Activated CD4-positive, CD25-positive, alpha-beta regulatory T cell (primary cell): ENCODE measurements at places on chromosomes 7 and 10.

- no peak for DNase-seq
These were observed 98.8 kb downstream of the INPP5A start for GRCh38 chr10:132636358-132636757.

DNA sequence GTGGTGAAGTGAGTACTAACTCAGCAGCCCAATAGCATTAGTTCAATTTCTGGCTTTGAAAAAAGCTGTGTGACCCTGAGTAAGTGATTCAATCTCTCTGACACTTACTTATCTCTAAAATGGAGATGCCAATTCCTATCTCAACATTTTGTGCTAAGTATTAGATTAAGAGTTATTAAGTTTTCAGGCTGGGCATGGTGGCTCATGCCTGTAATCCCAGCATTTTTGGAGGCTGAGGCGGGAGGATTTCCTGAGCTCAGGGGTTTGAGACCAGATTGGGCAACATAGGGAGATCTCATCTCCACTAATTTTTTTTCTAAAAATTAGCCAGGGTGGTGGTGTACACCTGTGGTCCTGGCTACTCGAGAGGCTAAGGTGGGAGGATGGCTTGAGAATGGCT, 109.5 kb downstream of the PRTFDC1 start:
- no peak for DNase-seq

DNA sequence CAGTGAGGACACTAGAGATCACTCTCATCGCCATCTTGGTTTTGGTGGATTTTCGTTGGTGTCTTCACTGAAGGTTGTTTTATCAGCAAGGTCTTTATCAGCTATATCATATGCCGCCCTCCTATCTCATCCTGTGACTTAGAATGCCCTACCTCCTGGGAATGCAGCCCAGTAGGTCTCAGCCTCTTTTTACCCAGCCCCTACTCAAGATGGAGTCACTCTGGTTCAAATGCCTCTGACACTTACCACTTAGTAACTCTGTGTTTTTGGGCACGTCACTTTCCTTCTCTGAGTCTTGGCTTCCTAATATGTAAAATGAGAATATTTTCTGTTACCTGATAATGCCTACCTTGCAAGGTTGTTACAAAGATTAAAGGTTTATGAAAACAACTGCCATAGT, 37.7 kb downstream of the AGK start:
- no peak for DNase-seq

- no peak for DNase-seq
These were observed 99.4 kb upstream of the TMEM106B start for GRCh38 chr7:12111422-12112405.

DNA sequence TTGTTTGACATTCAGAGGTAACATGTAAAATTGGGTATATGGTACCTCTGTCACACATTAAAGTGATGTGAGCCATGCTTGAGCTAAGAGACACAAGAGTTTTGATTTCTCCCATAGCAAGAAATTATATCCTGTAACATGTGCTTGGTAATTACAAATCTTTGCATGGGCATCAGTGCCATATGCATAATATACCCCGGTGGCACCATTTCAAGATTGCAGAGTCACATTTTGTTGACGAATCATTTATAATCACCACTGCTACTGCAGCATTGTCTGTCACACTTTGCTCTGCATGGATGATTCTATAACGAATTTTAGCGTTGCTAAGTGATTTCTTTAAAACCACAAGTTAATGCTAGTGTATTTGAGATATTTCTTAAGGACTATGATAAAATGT, 443.7 kb upstream of the LRRN3 start:
- no peak for DNase-seq

DNA sequence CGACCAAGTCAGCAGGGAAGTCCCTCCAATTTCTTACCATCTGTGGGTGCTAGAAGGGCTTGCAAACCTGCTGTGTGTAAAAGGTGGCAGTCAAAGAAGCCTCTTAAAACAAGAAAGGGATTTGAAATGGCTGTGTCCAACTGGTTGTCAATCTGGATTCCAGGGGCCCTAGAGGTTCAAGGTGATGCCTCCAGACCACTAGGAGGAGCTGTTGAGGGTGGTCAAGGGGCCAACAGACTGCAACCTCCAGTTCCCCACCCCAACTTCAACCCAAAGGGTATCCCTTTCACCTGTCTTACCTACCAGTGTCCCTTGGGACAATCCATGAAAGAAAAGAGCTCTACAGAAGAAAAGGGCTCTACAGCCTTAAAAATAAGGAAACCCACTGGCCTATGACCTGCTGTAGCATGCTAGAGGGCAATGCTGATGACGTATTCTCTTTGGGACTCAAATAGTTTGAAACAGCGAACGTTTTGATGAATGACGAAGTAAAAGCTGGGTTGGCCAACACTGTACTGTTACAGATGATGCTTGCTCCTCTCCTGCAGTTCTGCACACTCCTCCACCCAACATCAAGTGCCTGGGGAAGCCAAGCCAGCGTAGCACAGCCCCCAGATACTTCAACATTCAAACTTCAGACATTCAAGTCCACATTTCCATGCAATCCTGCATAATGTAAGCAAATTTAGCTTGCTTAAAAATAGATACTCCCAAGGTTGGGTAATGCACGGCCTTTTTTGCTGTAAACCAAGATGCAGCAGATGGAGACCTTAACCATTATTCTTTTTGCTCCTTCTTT, 45.9 kb upstream of the WDR11 start:
- DNase-seq = no peak

DNA sequence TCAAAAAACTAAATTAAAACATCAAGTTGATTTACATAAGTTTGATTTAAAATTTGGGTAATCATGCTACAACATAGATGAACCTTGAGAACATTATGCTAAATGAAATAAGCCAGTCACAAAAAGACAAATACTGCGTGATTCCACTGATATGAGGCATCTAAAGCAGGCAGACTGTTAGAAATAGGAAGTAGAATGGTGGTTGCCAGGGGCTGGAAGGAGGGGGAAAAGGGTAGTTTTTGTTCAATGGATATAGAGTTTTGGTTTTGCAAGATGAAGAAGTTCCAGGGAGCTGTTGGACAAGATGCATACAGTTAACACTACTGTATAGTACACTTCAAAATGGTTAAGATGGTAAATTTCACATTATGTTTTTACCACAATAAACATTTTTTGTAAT, 45.0 kb upstream of the IFRD1 start:
- DNase-seq = no peak

DNA sequence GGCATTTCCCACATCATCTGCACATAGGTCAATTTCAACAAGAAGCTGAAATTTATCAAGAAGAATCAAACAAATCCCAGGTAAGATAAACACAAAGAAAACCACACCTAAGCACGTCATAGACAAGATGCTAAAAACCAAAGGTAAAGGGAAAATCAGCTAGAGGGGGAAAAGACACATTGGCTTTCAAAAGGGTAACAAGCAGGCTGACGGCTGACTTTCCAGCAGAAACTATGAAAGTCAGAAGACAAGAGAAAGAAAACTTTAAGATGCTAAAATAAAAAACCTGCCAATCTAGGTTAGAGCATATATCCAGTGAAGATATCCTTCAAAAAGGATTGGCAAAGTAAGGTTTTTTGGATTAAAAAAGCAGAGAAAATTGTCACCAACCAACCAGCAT, 59.9 kb upstream of the RHEB start:
- no peak for DNase-seq

- DNase-seq = no peak
These were observed 171.3 kb downstream of the MAGI2 start for GRCh38 chr7:79282070-79282694.

GRCh38 chr7:126760914-126761577, 491.7 kb downstream of the GRM8 start:
- no peak for DNase-seq

GRCh38 chr7:69700331-69700730, 102.1 kb downstream of the AUTS2 start:
- DNase-seq = no peak

GRCh38 chr7:43314379-43315158, 202.1 kb downstream of the HECW1 start:
- DNase-seq = no peak

DNA sequence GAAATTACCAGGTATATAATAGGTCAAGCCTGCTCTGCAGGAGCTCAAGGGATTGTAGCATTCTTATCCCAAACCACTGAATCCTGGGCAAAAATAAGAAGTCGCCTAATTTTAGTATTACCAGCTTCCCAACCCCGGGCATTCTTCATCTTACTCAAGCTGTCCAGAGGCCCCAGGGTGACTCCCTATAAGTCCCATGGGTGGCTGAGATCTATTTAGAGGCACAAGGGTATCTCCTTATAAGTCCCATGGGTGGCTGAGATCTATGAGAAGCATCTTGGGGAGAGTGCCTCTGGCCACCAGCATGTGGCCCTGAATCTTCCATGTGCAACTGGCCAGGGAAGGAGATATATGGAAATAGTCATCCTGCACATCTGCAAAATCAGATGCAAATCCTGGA, 38.9 kb downstream of the PRSS2 start:
- no peak for DNase-seq

DNA sequence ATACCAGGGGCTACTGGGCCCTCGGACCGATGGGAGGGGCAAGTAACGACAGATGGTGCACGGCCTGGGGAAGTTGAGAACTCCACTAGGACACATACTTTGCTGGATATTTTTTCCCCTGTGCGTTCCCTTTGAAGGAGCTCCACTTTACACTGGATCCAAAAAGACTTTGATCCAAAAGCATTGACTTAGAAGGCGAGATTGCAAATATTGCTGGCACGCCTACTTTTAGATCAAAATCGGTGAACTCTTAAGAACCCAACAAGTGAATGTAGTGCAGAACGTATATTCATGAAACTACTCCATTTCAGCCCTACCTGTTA, 436 bp upstream of the SLC25A13 start:
- no peak for DNase-seq

DNA sequence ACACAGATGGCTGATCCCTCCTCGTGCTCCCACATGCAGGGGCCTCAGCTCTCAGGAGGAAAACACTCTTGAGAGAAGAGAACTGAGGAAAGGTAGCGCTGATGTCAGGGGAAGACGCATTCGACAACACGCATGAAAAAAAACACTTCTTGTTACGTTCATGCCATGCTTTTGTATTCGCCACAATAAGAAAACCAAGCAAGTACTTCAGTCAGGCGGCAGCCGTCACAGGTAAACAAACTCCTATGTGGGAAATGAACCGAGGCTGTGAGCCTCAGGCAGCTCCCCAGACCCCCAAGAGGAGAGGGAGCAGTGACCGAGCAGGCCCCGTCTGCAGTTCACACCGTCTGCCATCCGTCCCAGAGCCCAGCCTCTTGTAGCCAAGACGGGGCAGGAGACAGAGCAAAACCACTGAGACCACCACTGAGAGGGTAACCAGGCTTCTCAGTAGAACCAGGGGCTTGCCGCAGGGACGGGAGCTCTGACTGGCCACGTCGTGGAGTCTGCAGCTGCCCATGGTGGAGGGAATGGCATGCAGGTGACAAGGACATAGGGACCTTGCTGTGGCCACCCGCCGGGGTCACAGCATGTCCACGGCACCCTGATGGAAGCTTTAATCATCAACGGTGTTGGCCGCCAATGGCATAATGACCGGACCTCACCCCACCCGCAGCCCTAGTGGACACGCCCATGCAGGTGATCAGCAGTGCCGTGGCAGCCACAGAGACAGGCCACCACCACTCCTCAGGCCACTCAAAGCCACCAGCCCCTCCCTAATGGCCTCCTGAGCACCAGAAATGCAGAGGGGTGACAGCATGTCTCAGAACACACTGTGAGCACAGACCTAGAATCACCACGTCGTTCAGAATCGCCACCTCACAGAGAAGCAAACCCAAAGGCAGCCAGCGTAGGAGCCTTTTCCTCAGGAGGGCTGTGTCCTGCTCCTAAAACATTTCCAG, 304.3 kb downstream of the PTPRN2 start:
- DNase-seq = no peak

DNA sequence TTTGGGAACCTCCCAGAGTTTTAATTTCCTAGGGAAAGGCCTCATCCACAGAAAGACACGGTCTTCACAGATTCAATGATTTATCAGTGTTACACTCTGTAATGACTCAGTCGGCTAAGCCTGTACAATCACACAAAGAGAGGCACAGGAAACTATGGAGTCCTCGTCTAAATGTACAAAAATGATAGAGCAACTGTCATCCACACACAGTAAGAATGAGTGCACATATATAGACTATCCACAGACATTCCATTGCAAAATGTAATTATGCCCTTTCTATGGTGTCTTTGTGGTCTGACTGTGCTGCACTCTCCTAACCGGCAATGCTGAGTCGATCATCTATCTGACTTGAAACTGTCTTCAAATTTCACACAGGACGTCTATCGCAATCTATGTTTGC, 3.5 kb upstream of the NAMPT start:
- no peak for DNase-seq

- DNase-seq = no peak
These were observed 550.6 kb upstream of the SEMA3D start for GRCh38 chr7:85737426-85737825.

GRCh38 chr7:35508623-35509400, 186.1 kb downstream of the HERPUD2 start:
- no peak for DNase-seq

DNA sequence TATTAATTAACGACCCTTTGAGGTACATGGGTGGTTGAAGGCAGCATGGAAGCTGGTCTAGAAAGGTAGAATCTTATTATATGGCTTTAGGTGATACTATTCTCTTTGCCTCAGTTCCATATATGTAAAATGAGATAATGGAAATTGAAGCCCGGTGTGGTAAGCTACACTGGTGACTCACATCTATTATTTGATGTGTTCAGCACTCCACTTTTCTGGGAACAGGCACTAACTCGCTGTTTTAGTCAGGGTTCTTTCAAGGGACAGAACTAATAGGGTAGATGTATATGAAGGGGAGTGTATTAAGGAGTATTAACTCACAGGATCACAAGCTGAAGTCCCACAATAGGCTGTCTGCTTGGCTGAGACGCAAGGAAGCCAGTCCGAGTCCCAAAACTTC, 4.4 kb upstream of the TRUB1 start:
- no peak for DNase-seq

DNA sequence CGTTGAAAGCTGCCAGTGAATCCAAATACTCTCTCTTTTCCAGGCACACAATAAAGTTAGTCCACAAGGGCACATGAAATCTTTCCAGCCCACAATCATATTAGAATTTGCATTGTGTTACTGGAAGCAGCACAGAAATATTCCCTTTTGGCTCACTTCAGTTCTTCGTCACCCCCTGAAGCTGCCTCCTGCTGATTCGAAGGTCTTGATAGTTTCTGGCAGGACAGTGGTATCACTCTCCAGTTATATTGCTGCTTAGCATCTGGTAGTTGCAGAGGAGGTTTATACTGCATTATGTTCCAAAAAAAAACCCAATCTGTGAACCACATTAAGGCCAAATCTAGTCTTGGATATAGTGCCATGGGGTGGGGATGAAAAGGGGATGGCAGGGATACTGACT, 253.2 kb downstream of the BICC1 start:
- no peak for DNase-seq

- peak; percentile 6 for DNase-seq
These were observed 154.8 kb upstream of the PRR15 start for GRCh38 chr7:29408841-29409243.
